ENCODE measurements at places on chromosomes 3 and 15.

GRCh38 chr15:29268706-29269484, 727 bp downstream of the NSMCE3 start:
- DNase-seq = no peak

GRCh38 chr15:64284042-64284441, 71.9 kb downstream of the CSNK1G1 start:
- no peak for DNase-seq

DNA sequence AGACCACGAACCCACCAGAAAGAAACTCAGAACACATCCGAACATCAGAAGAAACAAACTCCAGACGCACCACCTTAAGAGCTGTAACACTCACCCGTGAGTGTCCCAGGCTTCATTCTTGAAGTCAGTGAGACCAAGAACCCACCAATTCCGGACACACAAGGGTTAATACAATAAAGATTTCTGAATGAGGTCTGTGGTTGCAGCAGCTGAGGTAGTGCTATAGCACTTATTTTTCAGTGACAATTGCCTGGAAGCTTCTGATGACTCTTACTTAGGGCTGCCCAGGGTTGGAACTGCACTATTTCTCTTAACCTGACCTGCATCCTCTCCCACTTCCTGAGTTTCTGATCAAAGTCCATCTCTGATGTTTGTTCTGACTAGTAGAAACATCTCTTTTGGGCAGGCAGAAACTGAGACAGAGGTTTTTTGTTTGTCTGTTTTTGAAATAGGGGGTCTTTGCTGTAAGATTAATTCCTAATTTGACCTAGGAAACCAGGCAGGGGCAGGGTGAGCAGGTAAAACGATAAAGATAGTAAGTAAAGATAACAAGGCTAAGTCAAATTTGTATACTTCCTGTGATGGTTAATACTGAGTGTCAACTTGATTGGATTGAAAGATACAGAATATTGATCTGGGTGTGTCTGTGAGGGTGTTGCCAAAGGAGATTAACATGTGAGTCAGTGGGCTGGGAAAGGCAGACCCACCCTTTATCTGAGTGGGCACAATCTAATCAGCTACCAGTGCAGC, 169.1 kb downstream of the GAP43 start:
- DNase-seq = peak; percentile 48

DNA sequence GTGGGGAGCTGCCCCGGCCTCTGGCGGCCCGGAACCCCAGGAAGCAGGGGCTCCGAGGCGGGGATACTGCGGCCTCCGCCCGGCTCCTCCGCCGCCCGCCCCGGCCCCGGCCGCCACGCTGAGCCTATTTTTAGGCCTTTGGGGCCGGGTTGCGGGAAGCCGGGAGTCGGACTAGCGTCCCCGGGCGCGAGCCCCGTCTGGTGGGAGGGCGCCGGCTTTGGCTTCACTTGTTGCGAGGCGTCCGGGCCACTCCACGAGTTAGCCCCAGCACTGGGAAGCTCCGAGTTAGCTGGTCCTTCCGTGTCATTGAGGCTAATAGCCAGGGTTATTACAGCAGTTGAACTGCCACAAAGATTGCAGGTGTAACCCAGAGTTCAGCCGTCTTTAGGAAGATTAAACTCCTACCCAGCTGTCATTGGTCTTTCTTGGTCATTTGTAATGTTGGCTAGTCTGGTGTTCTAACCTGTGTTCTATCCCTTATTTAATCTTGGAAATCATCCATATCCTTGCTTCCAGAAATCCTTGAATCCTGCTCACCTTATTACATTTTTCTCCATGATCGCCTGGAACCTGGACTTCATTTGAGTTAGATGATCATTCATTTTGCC, 791 bp downstream of the GYG1 start:
- DNase-seq = no peak

- DNase-seq = no peak
Measured at GRCh38 chr3:139204728-139205127, 139.1 kb upstream of the MRPS22 start.

GRCh38 chr3:189629803-189630455, 1.3 kb upstream of the TP63 start:
- no peak for DNase-seq
